ENCODE measurements at places on chromosomes 1 and 21.

DNA sequence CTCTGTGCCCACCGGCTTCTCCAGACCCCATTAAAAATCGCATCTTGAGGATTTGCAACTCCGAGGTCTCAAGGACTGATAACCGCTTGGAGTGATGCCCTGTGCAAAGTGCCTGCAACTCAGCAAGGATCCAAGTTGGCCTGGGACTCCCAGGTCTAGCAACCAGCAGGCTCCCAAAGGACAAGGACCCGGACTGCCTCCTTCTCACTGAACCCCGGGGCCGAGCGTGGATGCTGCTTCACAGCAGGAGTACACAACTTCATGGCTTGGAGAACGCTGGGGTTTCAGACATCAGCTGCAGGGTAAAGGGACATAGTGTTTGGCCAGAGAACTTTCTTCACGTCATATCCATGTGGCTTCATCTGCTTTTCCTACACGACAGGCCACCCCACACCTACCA lies 65.2 kb downstream of the ATP5PO start:
- no peak for DNase-seq

GRCh38 chr1:185441605-185442004 lies 124.6 kb upstream of the IVNS1ABP start:
- no peak for DNase-seq

- no peak for DNase-seq
These were observed at the start of gene GJC2 for GRCh38 chr1:228149406-228150119. Gene GJC2, plus strand, starts transcription at chr1:228149930. Its CDS starts 7,829 bp downstream, at chr1:228157759.

GRCh38 chr1:206714331-206715058 lies 29.8 kb downstream of the MAPKAPK2 start:
- no peak for DNase-seq

- DNase-seq, result no peak
These were observed 21.2 kb upstream of the UTS2 start for GRCh38 chr1:7873801-7874795.

- no peak for DNase-seq
These were observed 386.1 kb downstream of the MATN1 start for GRCh38 chr1:30337324-30337620.

GRCh38 chr1:8059161-8059622 lies 33.1 kb upstream of the ERRFI1 start:
- no peak for DNase-seq

DNA sequence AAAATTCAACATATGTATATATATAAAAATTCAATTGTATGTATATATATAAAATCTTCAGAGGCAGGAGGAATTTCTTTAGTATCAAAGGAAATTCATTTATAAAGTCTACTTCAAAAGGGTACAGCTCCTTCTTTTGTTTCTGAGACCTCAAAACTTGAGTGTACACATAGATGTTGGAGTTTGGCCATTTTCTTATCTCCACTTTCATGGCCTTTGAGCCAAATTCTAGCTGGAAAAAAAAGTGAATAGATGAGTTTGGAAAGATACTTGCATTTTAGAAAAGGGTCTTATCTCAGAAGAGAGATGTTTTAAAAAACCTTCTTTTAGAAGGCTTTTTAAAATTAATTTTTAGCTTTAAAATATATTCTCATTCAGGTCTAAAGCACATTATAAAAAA lies 103.2 kb downstream of the ATF6 start:
- no peak for DNase-seq

DNA sequence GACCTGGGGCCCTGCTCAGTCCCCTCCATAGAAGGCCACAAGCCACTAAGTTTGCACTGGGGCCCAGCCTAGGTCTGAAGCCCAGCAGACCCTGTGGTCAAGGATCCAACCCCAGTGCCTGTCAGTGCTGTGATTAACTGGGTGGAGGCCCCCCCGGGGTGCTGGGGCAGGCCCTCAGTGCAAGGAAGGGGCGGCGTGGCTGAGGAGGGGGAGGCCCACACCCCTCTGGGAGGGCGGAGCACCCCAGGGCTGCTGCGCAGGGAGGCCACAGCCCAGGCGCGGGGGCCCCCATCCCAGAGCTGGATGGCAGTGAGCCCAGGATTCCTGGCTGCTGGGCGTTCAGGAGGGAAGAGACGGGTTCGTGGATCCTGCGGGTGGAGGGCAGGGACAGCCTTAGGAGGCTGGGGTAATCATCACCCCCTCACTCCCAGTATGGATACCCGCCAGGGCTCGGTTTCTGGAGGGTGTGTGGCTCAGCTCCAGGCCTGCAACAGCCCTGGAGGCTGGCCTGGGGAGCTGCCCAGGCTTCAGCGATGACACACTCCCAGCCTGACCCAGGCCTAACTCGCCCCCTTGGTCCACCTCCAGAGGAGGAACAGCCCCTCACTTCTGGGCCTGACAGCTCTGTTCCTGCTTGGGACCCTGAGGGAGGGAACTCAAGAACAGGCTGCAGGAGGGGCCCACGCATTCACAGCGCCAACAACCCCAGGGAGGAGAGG lies 890 bp downstream of the GJC2 start:
- DNase-seq, result no peak

DNA sequence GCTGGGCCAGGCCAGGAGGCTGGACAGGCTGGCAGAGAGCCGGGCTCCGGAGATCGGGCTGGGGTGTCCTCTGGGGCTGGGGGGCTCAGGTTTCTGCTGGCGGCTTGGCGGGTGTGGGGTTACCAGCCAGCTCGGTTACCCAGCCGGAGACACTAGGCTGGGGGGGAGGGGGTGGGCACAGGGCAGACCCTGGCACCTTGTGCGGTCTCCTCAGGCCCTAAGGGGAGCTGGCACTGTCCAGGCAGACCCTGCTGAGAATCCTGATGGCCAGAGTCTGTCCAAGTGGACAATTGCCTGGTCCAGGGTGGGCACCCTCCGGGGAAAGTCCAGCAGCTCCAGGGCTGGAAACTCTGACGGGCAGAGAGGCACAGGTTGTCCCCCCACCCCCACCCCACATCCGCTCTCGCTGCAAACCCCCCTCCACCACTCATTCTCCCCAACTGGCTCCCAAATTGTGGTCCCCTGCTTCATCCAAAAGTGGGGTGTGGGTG lies 6.7 kb downstream of the ZBTB7B start:
- DNase-seq, result no peak

- DNase-seq, result no peak
These were observed 262.4 kb downstream of the USP25 start for GRCh38 chr21:15992171-15992570.

GRCh38 chr1:83964153-83964552 lies 34.8 kb downstream of the TTLL7 start:
- no peak for DNase-seq

DNA sequence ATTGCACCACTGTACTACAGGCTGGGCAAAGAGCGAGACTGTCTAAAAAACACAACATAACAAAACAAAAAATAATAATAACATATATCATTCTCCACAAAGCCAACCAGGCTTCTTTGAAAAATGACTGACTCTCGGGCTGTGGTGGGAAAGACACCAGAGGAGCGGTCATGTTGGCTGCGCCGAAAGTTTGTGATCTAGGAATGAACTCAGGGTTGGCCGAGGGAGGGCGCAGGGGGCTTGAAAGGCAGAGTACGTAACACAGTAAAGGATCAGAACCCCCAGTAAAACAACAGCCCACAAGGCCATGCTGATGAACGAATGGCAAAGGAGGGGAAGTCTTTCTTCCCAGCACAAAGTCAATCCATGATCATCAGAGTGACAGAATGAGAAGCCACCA lies 4.7 kb downstream of the SLC35E2B start:
- no peak for DNase-seq

GRCh38 chr1:22776035-22776613 lies 65.5 kb downstream of the EPHB2 start:
- no peak for DNase-seq

GRCh38 chr1:232012773-232013386 lies 386.3 kb downstream of the DISC1 start:
- no peak for DNase-seq

DNA sequence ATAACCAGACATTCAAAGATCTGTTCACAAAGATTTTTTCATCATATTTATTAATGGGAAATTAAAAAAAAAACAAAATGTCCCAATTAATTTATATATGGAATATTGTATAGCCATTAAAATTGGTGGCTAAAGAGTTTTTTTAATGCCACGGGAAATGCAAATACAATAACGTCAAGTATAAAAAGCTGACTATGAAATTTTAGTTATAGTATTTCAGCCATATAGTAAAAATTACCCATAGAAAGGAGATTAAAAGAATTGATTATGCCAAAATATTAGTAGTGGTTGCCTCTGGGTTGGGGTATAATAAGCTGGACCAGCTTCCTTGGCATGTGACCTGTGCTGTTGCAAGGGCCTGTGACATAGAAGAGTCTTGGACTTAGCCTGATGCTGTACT lies 78.8 kb downstream of the KCTD3 start:
- no peak for DNase-seq

DNA sequence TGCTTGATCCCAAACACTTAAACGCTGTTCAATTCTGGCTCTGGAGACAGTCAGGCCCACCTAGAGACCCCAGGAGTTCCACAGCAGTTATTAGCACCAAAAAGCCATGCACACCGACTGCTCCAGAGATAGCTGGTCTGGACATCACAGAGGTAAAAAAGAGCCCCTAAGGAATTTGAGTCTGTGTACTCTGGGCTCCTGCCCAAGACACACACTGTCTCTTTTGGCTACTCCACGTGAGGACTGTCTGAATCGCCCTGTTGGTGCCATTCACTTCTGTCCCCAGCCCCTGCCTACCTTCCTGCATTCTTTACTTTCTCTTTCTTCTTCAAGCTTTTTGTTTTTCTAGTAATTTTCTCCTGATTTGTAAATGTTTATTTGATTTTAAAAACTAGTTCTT lies 197.4 kb downstream of the ADGRL2 start:
- DNase-seq, result no peak

DNA sequence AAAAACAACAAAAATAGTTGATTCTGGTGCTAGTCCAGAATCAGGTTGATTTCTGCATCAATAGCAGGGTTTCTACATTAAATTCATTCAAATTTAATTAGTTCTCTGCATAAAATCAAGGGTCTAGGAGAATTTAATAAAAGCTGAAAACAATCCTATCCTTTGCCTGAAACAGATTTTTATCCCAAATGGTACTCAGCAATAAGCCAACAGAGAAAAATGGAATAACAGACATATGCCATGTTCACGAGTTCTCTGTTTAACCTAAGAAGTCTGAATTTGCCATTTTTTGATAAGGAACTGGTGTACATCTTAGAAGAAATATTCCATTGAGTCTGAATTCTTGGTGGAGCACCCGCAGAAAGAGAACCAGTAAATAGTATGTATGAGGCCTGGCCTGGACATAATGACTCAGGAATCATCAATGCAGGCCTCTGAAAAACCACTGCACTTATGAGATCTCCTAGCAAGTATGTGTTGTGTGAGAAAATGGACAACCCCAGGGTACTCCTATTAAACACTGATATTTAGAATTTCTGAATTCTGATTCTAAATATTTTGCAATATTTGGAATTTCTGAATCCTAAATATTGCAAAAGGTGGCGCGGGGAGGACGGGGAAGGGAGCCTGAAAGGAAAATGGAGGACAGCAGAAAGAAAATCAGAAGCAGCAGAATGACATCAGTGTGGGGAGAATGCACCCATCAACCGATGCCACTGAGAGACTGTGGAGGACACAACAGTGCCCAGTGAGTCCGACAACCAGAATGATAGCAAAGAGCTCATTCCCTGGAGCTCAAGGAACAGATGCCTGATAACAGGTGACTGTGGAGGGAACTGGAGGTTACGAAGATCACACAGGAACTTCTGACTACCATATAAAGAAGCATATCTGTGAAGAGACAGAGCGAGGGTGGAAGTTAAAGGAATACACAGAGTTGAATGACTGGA lies 97.6 kb downstream of the APP start:
- DNase-seq, result no peak

GRCh38 chr1:85563139-85563538 lies 17.4 kb upstream of the CCN1 start:
- DNase-seq, result no peak

DNA sequence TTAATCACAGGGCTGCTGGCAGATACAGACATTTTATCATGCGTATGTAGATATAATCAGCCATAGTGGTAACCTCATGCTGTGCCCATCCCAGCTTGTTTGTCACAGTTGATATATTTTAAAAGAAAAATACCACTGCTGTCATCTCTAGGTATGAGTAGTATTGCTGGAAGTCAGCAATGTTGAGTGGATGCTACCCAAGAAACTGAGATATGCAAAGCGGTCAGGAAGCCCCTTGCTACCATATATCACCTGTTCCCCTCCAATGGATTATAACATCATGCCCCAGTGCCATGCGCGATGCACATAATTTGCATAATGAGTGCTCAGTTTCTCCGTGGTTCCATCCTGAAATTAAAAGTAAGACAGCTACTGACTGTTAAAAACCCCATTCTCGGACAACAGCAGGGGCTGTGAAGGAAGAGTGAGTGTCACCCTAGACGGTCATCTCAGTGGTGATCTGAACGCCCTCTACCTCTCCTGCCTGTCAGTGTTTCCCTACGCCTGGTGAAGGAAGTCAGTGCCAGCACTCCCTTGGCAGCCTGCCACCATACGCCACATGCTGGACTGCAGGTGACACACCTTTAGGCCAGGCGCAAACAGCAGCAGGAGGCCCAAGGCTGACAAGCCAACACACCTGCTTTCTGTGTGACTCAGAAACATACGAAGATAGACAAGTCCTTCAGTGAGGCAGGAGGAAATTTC lies 2.7 kb downstream of the IL10RB start:
- DNase-seq, result no peak

GRCh38 chr1:55087439-55087838 lies 48.1 kb downstream of the PCSK9 start:
- DNase-seq, result no peak

- no peak for DNase-seq
These were observed 105.4 kb downstream of the ATP6V1G3 start for GRCh38 chr1:198435056-198435455.
